ENCODE measurements at places on chromosomes 11 and 22.

DNA sequence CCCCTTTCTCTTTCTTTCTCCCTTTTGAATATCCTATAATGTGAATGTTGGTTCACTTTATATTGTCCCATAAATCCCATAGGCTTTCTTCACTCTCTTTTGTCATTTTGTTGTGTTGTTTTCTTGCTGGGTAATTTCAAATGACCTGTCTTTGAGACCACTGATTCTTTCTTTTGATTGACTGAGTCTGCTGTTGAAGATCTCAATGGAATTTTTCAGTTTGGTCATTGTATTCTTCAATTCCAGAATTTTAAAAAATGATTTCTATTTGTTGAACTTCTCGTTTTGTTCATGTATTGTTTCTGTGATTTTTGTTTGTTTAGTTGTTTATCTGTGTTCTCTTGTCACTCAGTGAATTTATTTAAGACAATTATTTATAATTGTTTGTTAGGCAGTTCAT, 17.5 kb upstream of the FZD4 start:
- DNase-seq: no peak

GRCh38 chr11:3859373-3859881, 4.0 kb downstream of the STIM1 start:
- DNase-seq: peak; percentile 78

- no peak for DNase-seq
Observed at GRCh38 chr11:82634091-82634490, 99.6 kb downstream of the FAM181B start.

DNA sequence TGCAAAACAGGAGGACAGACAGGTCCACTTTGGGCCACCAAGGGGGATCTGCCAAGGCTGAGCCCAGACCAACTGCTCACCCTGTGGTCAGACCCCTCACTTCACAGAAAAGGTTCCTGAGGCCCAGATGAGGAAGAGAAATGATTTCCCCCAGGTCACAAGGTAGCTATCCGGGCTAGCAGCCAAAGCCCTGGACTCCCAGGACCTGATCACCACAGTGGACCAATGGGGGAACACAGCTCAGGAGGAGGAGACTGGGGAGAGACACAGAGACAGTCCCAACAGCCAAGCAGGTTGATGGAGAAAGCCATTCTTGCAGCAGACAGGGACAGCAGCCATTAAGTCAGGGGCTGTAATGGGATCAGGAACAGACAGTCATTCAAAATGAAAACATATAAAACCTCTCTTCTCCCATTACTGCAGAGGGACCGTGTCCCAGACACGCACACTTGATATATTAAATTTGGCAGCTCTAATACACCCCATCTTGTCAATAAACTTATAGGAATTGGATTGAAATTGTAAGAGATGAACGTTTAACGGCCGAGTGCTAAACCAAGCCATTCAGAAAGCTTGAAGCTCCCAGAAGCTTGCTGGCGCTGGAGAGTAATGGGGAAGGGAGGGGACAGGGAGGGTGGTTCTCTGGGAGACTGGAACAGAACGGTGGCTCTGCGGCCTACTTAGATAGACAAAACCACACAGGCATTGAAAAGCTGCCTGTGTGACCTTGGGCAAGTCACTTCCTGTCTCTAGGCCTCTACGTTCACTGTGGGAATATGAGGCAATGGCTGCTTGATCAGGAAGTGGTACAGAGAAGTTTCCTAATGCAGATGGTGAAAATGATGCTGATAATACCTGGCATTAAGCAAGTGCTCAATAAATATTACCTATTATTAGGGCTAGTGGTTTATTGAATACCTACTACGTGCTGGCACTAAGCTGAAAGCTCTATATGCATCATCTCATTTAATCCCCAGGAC, 16.0 kb downstream of the ZMAT5 start:
- no peak for DNase-seq

DNA sequence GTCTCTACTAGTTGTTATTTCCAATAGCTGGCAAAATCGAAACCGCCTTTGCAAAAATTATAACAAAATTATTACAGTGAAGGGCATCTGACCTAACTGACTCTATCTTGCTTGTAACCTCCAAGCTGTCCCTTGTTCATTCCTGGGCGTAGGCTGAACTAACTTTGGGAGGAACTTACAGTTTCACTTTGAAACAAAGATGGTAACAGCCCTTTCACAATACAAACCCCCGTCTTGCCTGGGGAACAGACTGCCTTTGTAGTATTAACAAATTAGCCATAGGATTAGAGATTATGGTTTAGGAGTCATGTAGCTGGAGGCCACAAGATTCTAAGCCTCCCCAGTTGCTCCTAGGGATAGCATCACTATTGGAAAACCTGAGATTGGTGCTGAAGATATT, 131.6 kb upstream of the HSD17B12 start:
- no peak for DNase-seq

- peak; percentile 94 for DNase-seq
Observed at GRCh38 chr22:21942407-21943343, 10.0 kb downstream of the PPM1F start.

- DNase-seq: peak; percentile 81
Observed at GRCh38 chr11:1837171-1838076, 1.4 kb upstream of the TNNI2 start.

- no peak for DNase-seq
Observed at GRCh38 chr11:36426226-36426848, 83.7 kb downstream of the TRAF6 start.

DNA sequence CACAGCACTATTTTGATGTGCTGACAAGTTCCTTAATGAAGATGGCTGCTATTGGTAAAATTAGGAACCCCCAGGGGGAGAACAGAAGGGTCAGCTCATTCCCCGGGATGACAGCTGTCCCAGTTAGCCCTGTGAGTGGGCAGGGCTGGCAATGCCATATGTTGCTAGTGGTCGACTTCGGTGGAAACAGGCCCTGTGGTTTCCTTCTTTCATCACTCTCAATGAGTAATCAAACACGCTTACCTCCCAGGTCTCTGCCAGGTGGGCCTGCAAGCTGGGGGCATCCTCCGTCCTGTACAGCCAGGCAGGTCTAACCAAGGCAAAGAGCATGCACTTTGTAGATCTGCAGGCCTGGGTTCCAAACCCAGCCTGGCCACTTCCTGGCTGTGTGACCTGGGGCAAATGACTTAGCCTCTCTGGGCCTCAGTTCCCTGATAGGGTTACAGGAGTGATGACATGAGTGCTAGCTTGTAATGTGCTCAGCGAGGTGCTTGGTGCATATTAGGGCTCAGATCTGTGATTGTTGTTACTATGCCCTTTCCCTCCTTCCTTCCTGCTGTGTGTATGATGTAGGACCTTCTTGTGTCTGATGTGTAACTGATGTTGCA, 85.2 kb downstream of the TSPAN18 start:
- DNase-seq: no peak

GRCh38 chr11:36034551-36035331, 90.9 kb downstream of the LDLRAD3 start:
- DNase-seq: no peak

- no peak for DNase-seq
Observed at GRCh38 chr11:123393312-123393927, 36.6 kb upstream of the GRAMD1B start.

DNA sequence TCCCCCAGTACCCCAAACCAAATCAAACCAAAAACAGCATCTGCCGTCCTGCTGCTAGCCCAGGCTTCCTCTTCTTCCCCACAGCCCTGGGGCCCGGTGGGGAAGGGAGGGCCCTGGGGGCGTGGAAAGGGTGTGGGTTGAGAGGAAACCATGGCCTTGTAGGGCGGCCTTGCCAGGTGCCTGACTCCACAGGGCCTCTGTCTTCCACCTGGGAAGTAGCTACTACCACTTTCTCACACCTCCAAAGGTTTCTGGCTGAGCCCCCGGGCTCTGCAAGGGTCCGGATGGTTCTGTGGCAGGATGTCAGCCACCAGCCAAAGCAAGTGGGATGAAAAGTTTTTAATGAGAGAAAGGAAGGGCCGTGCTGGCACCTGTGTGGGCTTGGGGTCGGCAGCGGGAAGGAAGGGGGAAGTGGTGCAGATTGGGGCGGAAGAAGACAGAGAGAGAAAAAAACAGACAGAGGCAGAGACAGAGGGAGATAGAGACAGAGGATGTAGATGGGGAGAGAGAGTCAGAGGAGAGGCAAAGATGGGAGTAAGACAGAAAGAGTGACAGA, 10.5 kb downstream of the TPST2 start:
- peak; percentile 75 for DNase-seq

DNA sequence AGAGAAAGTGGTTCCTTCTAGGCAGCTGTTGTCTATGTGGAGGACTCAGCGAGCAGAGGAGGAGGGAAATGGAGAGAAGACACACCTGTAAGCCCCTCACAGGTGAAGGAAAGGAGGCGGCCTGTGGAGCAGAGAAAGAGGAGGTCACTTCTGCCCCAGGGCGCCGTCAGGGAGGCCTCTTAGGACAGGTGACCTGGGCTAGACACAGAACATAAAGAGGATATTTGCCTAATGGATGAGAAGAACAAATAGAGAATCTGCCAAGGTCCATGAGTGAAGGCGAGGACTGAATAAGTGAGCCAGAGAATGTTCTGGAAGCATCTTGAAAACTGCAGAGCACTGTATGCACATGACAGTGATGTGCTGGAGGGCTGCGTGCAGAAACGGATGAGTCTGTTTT, 2.2 kb upstream of the SCUBE1 start:
- DNase-seq: no peak

GRCh38 chr22:25757686-25758085, 15.7 kb downstream of the MYO18B start:
- no peak for DNase-seq

DNA sequence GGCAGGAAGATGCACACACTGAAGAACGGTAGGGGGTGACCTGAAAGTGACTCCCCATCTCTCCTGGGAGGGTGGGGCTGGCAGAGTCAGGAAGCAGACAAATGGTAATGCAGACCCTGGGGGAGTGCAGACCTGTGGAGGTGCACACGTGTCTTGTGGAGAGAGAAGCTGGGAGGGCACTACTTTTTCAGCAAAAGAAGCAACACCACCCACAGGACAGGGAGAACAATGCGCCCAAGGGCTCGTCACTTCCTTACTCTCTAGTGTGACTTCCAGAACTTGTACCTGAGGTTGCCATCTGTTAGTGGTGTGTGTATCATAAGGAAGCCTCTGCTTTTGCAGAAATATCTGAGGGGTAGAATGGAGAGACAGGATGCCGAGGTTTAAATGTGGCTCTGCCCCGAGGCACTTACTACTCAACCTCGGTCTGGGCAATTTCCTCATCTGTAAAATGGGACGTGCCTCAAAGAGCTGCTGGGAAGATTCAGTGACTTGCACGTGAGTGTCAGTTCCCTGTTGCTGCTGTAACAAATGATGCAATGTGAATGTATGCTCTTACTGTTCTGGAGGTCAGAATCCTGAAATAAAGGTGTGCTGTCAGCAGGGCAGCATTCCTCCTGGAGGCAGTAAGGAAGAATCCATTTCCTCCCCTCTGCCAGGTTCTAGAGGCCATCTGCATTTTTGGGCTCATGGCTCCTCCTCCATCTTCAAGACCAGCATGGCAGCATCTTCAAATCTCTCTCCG, 323.4 kb downstream of the SHANK2 start:
- no peak for DNase-seq

- DNase-seq: no peak
Observed at GRCh38 chr11:101043940-101044339, 85.7 kb downstream of the PGR start.

DNA sequence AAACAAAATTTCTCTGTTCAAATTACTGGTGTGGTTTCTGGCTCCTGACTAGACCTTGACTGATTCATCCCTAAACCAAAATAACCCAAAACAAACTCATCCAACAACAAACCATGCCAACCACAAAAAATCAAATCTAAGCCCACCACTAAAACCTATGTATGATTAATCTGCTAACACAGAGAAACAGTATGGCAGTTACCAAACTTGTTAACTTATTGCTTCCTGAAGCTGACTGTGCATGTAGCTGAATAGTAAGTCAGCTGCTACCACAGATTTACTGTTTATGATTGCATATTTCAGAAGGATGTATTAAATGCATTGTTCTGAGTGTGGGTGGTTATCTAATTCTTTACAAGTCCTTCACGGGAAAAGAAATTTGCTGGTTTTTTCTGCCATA, 231.1 kb downstream of the SWAP70 start:
- no peak for DNase-seq

GRCh38 chr11:120798854-120799253, 225.0 kb upstream of the TBCEL start:
- no peak for DNase-seq

DNA sequence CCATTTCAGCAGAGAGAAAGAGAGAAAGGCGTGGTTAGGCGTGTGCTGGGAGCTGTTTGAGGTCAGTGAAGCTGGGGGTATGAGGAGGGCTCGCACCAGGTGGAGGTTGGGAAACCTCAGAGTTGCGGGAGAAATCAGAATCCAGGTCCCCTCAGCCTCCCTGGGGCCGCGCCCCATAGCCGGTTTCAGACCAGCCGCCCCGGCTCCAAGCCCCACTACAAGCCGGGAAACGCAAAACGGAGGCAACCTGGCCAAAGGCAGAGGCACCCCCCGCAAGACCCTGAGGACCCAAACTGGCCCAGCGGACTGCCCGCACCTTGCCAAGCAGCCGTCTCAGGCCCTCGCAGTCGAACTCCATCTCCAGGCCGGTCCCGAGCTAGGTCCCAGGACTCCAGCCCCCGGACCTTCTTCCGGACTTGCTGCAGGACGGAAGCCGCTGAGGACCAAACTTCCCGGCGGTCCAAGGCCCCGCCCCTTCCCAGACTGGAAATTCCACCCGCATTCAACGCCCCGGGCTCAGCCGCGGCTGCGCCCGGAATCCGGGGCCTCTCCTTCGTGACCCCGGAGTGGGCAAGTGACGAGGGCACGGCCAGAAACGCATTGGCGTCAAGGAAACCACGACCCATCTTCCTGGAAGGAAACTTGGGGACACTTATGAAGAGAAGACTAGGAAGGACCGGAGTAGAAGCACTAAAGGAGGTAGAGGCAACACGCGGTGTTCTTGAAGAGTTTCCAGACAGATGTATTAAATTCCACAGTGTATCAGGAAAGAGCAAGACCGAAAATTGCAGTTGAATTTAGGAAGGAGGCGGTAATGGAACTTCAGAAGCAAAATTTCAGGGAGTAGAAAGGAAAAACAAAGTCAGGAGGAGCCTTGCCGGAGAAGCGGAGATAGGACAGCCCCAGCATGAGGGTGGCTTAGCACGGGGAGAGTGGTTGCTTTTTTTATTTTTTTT, at the start of gene UEVLD:
Gene UEVLD (minus strand): TSS at position 438 of the 956 bp plus-strand sequence. CDS start 80 bp downstream, at position 358.
- DNase-seq: peak; percentile 93

DNA sequence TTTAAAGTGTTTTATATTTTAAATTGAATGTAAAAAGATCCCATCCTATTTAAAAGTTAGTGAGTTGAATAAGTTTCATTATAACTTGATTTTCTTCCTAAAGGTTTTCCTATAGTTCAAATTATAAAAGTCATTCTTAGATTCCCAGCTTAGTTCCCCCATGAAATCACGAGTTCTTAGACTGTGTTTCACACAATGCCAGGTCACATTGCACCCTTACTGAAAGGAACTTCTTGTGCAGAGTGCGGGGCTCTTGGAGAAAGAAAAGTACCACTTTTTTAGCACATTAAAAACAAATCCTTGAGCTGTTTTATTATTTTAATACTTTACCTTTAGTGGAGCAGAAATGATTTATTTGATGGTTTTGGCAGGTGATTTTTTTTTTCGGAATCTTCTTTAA, 15.6 kb downstream of the GRAP2 start:
- DNase-seq: no peak
